ENCODE measurements at places on chromosomes 7 and 10.

GRCh38 chr10:87634311-87634710, 25.4 kb upstream of the PAPSS2 start:
- no peak for DNase-seq

- peak; percentile 71 for DNase-seq
Measured at GRCh38 chr7:47786557-47787248, 161.6 kb downstream of the PKD1L1 start.

GRCh38 chr7:120273476-120273975, 551 bp downstream of the KCND2 start:
- DNase-seq = peak; percentile 43

DNA sequence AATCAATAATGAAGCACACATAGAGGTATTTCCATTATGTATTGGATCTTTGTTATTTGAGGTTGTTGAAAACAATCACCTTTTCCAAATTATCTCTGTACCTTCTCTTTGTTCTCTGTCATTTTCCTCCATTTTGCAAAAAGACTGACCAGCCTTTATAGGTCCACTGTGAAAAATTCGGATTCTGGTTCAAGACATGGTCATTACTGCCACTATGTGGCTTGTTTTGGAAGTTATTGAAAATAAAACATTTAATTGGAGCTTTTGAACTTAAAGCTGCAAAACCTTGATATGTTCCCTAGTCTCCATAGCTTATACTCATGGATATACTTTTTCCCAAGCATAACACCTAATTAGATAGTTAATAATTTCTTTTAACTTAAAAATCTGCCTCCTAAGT, 1094.4 kb downstream of the NRG3 start:
- no peak for DNase-seq

- DNase-seq = no peak
Measured at GRCh38 chr10:112282086-112282485, 1.1 kb upstream of the TECTB start.

DNA sequence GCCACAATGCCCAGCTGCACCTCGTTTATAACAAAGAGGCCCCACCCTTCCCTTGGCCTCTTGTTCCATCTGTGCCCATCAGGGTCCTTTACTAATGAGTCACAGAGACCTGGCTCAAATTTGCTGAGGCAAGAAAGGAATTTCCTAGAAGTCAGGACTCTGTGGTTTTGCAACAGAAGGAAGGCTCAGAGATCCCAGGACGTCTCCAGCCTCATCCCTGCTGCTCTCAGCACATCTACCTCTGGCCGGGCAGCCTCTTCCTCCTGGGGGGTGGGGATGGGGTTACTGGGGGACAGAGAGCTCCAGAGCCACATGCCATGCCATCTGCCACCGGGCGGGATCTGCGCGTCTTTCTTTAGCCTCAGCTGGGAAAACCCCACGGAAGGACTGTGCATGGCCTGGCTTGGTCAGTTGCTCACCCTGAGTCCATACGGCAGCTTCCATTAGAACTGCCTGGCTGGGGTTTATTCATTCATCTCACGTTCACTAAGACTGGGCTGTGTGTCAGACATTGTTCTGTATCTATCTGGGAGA, 41.9 kb upstream of the PSMG3 start:
- DNase-seq = peak; percentile 20

DNA sequence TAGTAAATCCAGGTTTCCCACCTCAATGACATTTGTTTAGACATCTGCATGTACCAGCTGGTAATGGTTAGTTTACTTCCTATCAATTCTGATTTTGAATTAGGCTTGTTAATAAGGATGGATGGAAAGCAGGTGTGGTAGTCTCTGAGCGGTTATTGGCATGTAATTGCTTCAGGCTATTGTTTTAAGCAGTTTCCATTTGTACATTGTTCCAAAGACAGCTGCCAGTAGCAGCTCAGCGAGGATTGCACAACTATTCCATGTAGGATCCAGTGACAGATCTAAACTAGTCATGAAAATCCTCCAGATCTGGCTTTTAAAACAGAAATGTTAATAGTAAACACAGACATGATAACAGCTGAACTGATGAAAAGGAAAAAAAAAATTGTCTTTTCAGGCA, 436.0 kb upstream of the ADARB2 start:
- no peak for DNase-seq

DNA sequence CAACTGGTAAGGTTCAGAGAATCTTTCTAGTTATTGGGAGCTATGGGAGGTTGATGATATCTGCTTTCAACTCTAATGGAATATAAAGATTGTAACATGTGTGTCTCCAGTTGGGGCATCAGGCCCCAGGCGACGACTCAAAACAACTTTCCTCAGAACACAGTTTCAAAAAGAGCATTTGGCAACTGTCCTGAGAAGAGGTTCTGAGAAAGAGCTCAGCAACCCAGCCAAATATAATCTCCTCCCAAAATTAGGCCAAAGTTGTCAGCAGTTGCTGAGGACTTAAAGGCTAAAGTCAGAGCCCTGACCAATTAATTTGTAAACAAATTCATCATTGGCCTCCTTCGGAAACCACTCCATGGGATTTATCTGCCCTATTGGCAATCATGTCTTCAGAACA, 251.1 kb upstream of the NFE2L3 start:
- DNase-seq = no peak

GRCh38 chr10:10818082-10818481, 199.6 kb upstream of the CELF2 start:
- DNase-seq = no peak

- no peak for DNase-seq
Measured at GRCh38 chr7:1413936-1414639, 45.2 kb downstream of the MICALL2 start.

DNA sequence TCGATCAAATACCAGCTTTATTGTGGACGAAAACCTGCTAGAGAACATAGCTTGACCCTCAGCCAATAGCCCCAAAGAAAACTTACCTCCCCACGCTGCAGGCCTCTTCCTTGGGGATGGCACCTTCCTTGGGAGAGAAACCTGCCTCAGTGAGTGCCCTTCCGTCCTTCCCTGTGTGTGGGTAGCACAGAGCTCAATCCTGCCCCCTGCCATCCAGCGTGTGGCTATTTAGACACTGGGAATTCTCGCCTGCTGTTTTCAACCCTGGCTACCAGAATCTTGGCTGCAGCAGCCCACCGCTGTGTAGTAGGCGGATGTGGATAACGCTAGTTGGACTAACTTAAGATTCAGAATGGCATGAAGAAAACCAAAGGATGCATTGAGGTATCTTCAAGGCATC, 238.2 kb downstream of the TEX36 start:
- DNase-seq = no peak

GRCh38 chr7:78124216-78124615, 325.6 kb downstream of the PHTF2 start:
- no peak for DNase-seq

DNA sequence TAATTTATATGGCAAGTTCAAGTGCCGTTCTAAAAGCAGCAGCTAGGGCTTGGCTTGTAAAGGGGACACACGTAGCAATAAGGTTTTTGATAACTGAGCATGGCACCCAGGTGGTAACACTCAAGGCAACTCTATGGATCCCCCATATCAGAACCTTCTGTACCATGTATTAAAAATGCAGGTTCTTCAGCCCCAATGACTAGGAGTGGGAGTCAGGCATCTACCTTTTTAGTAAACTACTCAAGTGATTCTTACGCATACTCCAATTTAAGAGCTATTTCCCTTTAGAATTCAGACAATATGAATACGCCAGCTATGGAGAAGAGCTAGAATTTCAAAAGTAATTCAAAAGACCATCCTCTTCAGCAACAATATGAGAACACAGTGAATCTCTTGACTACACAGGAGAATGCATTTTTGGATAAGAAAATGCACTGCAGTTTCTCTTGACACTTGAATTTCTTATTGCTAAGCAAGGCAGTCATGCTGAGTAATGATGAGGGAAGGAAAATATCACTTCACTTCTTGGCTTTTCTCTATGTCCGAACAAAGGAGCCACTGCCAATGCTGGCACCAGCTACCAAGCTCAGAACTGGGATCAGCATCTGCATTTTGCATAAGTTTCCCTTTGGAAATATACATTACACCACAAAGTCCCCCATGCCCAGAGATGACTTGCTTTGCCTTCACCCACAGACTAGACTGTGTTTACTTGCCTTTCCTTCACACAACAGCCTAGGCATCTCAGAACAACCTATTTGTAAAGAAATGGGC, 53.5 kb downstream of the ABLIM1 start:
- DNase-seq = no peak

- no peak for DNase-seq
Measured at GRCh38 chr10:63542835-63543575, 21.8 kb downstream of the REEP3 start.
